CD4-positive, alpha-beta T cell (primary cell): ENCODE measurements at places on chromosomes 2 and 18.
A peak's percentile ranks its signal among the peaks of the same experiment; 100 is the strongest.

GRCh38 chr2:125745514-125745913 is 910.4 kb upstream of the GYPC start:
- no peak for DNase-seq

GRCh38 chr2:122471753-122472152 is 716.3 kb downstream of the TSN start:
- no peak for DNase-seq

DNA sequence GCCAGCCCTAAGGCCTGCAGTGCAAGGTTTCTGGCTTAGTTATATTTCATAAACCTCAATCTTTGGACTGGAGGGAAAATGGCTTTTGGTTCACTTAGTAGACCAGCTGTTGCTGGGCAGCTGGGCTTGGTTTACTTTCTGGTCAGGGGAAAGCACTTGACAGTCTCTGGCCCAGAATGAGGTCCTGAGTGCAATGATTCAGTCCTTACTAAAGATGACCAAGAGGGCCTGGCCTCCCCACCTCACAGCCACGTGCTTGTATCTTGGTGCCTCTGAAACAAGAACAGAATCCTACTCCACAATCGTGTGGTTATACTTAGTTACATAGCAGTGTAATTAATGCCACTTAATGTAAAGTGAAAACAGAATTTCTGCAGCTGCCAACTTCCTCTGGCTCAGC is 325.5 kb upstream of the MEIS1 start:
- no peak for DNase-seq

DNA sequence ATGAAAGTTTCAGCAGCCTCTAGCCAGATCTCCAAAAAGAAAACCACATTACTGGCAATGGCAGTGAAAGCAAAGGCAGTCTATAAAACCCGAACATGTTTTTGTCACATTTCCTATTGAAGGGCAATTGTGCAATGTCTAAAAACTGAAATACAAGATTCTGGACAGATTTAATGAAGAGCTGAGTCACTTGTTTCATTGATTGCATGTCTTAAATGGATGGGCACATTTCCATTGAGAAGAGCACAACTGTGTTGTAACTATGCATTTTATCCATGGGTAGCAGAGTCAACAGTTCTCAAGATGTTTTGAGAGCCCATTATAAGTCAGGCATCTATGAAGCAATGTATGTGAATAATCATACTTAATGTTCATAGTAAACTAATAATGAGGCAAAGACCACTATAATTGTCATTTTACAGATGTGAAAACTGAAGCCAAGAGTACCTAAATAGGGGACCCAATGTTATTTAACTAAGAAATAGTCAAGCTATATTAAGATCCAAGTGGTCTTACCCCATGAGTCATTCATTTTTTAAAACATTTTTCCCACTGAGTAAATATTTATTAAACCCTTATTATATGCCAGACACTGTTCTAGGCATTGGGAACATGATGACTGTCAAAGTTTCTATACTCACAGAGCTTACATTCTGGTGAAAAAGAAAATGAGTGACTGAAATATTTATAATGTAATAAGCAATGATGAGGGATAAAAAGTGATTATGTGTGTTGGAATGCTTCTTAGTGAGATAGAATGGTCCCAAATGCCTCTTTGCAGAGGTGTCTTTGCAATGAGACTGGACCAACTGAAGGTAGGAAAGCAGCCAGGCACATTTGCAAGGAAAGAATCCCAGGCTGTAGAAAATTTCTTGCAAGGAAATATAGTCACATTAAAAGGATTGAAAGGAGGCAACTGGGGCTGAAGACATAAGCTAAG is 818.9 kb upstream of the ACVR2A start:
- DNase-seq, result no peak

DNA sequence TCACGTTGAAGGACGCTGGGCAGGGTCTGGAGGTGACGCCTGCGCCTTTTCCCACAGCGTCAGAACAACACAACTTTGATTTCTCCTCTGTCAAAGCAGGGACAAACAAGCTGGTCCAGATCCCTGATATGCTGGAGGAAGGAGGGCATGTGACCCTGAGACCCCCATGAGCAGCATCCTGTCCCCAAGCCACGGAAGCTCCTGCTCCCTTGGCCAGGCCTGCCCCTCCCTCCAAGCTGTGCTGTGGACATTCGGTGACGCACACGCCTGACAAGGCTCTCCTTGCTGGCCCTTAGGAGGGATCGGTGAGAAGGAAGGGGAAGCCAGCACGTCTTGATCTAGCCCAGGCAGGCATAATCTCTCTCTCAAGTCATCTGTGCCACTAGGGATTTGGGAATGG is 11.3 kb downstream of the MLPH start:
- no peak for DNase-seq

- no peak for DNase-seq
These were observed 215.4 kb downstream of the MYCN start for GRCh38 chr2:16155766-16156165.

GRCh38 chr2:2708575-2709430 is 377.7 kb upstream of the MYT1L start:
- no peak for DNase-seq

- DNase-seq, result no peak
These were observed 4.8 kb downstream of the MSGN1 start for GRCh38 chr2:17821080-17821479.

GRCh38 chr2:11950896-11951295 is 204.5 kb downstream of the LPIN1 start:
- DNase-seq, result no peak

DNA sequence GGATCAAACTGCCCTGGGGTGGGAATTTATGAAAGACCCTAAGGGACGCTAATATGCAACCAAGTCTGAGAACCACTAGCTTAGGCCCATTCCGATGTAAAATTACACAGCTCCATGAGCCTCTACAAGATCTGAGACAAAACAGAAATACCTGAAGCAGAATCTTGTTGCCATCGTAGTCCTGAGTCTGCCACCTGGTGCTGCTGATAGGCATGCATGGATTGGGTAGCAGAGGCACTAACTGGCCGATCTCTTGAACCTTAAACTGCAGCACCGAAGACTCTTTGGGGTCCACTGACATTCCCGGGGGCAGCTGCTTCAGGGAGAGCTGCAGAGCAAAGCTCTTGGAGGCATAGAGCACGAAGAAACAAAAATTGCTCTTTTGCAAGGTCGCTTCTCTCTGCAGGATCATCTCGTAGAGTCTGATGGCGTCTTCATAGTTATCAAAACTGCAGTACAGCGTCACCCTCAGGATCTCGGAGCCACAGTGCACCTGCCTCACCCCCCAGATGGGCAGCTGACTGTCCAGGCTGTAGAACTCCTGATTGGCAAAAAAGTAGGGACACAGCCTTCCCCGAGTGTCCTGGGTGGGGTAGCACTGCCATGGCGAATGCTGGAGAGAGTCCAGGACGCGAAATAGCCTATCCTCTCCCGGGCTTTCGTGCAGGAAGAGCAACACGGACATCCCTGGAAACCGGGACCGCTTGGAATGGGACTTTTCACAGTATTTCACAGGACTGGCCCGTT is 848 bp downstream of the FAM124B start:
- DNase-seq, result peak; percentile 23

DNA sequence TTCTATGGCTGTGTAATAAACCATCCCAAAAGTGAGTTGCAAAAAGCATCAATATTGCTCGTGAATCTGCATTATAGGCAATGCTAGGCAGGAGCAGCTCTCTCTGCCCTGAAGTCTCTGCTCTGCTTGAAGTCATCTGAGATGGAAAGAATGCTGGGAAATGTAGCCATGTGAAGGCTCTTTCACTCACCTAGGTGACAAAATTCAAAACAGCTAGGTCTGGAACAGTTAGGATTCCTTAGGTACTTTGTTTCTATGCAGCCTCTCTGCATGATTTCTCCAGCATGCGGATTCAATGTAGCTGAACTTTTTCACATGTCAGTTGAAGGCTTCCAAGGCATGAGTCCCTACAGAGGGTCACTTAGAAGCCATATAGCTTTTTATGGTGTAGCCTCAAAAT is 1383.7 kb downstream of the LRP1B start:
- no peak for DNase-seq

DNA sequence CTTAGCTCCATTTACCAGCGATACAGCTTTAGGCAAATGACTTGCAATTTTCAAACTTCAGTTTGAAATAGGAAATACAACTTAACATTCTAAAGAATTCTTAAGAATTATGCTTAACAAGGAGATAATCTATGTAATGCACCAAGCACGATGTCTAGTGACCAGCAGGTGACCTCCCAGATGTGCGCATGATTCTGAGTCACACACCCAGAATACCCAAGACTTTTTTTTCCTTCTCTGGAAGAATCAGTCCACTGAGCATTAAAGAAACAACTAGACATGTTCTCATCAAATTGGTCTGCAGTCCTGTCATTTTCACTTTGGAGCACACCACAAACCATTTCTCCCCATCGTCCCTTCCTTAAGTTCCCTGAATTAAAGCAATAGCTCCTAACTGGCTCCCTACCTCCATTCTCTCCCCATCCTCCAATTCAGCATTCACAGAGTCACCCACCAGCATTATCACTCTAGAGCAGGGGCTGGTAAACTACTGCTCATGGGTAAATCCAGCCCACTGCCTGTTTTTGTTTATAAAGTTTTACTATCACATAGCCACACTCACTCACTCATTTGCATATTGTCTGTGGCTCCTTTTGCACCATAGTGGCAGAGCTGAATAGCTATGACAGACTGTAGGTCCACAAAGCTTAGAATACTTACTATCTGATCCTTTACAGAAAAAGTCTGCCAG is 13.2 kb downstream of the EVA1A start:
- no peak for DNase-seq
